ENCODE measurements at places on chromosomes 5 and 9.

DNA sequence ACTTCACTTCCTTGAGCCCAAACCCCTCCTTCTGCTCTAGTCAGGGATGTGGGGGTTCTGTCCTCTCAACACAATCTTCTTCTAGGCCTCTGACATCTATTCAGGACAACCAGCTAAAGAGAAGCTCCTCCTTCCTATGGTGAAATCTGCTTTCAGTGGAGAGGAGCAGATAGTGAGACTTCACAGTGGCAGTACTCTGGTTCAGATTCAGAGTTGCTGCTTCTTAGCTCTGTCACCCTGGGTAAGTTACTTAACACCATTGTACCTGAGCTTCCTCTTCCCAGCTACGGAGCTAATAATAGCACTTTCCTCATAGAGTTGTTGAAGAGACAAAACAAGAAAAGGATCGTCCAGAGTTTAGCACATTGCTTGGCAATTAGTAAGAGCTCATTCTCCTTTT lies 77.3 kb upstream of the LARP1 start:
- DNase-seq: no peak

DNA sequence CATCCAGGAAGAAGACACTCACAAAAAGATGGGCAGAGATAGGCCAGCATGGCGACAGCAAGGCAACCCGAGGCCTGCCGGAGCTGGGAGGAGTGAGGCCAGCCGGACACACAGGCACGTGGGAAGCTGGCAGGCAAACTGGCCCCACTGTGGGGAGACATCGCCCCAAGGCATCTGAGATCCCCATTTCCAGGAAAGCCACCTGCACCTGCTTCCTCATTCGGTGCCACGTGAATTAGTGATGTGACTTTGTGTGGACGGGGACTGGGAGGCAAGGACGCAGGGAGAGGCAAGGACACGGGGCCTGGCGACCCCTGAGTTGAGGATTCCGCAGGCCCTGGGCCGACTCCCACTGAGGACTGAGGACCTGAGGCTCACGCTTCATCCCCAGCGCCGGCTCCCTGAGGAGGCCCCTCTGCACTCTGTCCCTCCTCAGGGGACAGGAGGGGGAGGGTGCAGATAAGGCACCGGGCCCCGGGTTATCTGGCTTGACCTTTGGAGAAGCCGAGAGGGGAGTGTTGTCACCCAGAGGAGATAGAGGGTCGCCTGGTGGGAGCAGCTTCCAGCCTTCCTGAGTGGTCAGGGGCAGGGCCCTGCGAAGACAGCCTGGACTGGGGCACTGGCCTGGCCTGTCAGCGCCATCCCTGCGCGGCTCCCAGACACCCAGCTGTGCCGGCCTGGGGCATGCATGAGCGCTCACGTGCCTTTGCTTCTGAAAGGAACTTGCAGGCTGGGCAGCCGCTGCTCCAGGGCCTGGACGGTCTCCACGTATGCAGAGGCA lies 39.7 kb downstream of the NDUFS6 start:
- no peak for DNase-seq

DNA sequence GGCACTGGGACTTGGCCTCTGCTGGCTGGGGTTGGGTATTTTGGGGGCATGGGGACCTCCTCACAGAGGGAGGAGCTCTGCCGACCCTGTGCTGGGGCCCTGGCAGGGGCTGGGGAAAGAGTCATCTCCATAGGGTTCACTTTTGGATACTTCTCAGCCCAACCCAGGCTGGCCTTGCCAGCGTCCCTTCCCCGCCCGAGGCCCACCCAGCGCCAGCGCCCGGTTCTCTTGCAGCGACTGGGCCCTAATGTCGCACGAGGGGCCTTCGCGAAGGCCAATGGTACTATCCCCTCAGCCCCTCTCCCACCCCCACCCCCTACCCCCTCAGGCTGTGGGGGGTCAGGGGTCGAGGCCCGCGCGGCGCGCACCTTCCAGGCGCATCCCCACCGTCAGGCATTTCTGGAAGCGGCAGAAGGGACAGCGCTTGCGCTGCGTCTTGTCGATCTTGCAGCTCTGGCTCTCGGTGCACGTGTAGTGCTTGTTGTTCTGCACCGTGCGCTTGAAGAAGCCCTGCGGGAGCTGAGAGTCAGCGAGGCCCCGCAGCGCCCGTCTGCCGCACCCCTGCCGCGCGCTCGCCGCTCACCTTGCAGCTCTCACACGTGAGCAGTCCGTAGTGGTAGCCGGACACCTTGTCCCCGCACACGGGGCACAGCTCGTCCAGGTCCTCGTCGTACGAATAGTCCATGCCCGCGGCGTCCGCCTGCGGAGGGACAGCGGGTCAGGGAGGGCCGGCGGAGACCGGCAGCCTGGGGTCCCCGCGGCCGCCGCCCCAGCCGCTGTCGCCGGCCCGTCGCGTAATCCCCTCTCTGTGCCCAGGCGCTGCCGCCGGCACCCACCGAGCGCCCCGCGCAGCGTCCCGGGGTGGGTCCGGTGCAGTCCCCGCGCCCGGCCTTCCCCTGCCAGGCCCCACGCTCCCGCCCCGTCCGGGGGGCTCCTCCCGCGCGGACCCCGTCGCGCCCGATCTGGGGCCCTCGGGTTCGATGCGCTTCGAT lies 4.2 kb downstream of the NR5A1 start:
- DNase-seq: no peak

- DNase-seq: no peak
These were observed 56.6 kb downstream of the IARS1 start for GRCh38 chr9:92236915-92237314.

GRCh38 chr5:59768152-59769040 lies 125.1 kb downstream of the PDE4D start:
- DNase-seq: no peak

- DNase-seq: no peak
These were observed 1.6 kb downstream of the AFAP1L1 start for GRCh38 chr5:149273237-149273636.

DNA sequence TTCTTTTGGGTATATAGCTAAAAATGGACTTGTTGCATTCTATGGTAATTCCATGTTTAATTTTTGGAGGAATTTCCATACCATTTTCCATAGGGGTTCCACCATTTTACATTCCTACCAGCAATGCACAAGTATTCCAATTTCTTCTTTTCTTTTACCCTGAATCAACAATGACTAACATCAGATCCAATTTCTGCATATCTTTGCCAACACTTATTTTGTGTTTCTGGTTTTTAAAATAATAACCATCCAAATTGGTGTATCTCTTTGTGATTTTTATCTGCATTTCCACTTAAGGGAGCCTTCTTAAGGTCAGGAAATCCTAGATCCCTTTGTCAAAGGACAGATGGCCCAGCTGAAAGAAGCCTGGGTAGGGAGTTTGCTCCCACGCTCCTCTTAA lies 29.5 kb upstream of the SMU1 start:
- no peak for DNase-seq

GRCh38 chr5:159933531-159934485 lies 17.5 kb downstream of the ADRA1B start:
- no peak for DNase-seq

DNA sequence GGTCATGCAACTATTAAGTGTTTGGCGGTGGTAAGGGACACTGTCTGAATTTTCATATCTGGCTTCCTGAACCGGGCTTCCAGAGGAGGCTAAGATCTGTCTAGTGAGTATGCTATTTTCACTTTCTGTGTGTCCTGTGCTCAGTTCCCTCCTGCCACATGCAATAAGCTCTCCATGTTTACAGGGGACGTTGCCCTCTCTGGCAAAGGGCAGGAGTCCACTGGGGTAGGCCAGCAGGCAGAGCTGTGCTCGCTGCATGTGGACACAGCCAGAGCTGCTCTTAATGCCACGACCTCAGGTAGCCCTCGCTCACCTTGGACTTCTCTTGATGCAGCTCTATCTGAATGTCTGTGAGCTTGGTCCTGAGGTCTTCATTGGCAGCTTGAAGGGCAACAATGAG lies 111.2 kb downstream of the JAKMIP2 start:
- no peak for DNase-seq

- DNase-seq: no peak
These were observed 60.4 kb downstream of the PSAT1 start for GRCh38 chr9:78357165-78357873.

DNA sequence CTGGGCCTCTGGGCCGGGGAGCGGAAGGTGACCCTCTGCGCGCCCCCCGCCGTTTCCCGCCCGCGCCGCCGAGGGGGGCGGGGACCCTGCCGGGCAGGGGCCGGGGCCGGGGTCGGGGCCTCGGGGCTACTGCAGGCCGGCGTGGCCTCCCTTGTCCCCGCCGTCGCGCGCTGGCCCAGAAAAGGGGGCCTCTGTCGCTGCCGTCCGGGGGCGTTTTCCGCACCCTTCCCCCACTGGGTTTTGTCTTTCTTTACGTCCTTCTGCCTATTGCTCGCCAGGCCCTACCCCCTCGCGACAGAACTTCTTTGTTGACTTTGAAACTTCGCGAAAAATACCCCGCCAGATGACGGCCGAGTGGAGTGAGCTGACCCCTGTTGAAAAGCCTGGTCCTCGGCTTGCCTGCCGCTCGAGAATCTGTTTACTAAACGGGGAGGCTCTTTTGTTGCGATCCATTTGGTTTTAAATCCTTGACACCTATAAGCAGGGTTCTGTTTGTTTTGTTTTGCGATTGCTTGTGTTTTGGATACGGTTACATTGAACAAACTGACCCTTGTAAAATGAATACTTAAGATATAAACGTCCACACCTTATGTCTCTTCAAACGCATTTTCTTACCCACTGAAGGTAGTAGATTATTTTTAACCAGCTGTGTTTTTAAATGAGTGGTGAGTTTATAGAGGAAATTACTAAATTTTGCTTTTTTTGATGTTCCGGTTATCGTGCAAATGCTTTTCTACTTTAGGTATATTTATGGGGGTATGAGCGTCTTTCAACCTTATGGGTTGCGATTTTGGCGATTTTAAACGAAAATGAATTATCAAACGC lies 765 bp downstream of the MARCHF6 start:
- DNase-seq: no peak

DNA sequence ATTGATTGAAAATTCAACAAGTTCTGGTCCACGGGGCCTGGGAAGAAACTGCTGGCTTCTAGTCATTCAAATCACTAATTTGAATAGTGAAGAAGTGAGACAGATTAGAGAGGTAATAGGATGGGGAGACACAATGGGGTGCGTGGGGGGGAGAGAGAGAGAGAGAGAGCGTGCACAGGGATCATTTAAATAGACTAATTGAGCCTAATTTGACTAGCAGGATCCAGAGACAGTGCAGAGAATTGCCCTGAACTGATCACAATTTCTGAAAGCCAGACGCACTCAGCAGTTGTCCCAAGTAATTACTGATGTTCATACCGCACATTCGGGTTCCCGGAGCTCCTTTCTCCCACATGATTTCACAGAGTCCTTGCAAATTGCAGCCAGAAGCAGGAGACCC lies 50.3 kb upstream of the C5orf58 start:
- DNase-seq: no peak

DNA sequence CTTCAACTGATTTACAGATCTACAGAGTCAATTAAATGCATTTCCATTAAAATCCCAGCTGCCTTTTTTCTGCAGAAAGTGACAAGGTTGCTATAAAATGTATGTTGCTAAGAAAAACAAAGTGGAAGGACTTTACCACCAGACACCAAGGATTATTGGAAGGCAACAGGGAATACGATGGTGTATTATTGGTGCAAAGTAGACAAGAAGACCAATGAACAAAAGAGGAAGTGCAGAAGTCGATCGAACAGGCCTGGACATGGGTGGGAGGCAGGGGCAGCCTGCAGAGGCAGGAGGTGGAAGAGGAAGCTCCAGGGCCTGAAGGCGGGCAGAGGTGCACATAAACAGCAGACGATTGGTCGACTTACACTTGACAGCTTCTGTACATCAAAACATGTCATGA lies 10.6 kb upstream of the SLC6A19 start:
- no peak for DNase-seq

GRCh38 chr9:72363236-72363635 lies 1.8 kb downstream of the ZFAND5 start:
- DNase-seq: no peak

DNA sequence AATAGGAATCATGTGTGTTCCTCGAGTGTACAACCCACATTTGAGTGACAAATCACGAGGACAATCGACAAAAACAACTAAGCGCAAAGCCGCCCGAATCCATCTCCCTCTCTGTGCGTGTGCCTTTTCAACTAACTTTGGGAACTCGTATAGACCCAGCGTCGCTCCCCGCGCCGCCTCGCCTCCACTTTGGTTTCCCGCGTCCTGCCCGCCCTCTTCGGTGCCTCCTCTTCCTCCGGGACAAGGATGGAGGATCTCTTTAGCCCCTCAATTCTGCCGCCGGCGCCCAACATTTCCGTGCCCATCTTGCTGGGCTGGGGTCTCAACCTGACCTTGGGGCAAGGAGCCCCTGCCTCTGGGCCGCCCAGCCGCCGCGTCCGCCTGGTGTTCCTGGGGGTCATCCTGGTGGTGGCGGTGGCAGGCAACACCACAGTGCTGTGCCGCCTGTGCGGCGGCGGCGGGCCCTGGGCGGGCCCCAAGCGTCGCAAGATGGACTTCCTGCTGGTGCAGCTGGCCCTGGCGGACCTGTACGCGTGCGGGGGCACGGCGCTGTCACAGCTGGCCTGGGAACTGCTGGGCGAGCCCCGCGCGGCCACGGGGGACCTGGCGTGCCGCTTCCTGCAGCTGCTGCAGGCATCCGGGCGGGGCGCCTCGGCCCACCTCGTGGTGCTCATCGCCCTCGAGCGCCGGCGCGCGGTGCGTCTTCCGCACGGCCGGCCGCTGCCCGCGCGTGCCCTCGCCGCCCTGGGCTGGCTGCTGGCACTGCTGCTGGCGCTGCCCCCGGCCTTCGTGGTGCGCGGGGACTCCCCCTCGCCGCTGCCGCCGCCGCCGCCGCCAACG lies at the start of gene GPR150:
GPR150 (plus strand) TSS at position 58 of the 840 bp plus-strand sequence; CDS start at position 247, 189 bp downstream.
- no peak for DNase-seq

DNA sequence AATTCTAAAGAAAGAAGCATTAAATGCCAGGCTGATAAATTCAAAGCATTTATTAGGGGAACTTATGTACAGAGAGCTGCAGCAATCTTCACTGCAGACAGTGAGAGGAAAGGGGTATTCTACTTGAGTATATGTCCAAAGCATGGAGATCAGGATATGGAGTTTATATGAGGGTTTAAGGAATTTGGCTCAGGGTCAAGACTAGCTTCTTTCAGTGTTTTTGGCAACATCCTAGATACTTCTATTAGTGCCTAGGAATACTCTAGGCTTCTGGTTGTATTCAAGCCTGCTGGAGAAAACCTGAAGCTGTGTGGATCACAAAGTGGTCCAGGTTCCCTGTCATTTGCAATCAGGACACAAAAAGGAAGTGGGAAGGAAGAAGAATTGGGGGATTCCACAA lies 194.6 kb downstream of the CETN3 start:
- DNase-seq: peak; percentile 22

All from fibroblast of skin of left quadriceps (primary cell).